ENCODE measurements at places on chromosomes 4 and X.

- no peak for DNase-seq
Measured at GRCh38 chr4:31051565-31051964, 331.4 kb downstream of the PCDH7 start.

GRCh38 chr4:23934223-23934622, 44.4 kb upstream of the PPARGC1A start:
- DNase-seq, result no peak

DNA sequence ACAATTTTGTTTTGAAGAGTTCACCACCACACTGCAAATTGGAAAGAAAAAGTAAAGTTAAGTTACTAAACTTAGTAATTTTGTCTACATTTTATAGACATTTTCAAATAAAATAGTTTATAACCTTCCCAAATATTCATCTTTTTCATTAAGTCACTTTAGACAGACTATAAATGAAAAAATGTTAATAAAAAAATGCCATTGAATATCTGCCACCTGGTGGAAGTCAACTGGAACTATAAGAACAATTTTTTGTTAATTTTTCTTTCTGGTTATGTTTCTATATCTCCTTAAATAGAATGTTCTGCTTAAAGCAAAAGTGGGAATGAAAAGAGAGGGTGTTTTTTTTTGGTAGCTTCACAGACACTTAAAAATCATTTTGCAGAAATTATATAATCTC, 534.4 kb upstream of the PCDH10 start:
- no peak for DNase-seq

GRCh38 chr4:127916512-127916911, 35.8 kb downstream of the PLK4 start:
- no peak for DNase-seq

DNA sequence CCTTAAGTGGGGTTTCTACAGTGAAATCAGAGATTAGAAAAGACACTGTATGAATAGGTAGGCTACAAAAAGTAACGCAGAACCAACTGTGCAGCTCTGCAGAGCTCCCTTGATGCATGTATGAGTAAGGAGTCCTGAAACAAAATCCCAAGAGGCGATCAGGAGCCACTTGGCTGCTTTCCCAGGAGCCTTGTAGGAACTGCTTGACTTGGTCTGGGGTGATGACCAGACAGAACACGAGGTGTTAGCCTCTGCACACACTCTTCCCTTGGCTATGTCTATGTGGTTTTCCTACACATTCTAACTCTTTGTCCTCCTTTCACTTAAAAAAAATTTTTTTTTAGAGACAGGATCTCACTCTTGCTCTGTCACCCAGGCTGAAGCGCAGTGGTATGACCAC, 22.8 kb upstream of the AP1S2 start:
- DNase-seq, result no peak

DNA sequence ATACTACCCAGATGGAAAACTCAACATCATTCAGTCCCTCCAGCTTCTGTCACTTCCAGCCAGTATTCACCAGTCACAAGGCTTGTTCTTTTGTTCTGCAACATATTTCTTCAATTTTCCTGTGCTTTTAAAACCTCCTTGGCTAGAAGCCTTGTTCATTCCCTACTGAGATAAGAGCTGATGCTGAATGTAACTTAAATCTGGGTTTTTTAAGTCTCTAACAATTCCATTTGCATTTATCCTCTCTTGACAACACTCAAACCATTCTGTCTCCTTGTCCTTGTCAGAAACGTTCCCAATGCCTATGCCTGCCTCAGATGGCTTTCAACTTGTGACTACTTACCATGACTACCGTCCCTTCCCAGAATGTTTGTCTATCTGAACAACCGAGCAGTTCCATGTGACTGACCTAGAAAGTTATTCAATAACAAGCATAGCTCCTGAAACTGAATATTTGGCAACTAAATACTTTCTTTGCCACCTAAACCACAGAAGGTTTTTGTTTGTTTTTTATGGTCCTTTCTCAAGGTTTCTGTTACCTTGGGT, 682.9 kb upstream of the GALNTL6 start:
- DNase-seq, result no peak

DNA sequence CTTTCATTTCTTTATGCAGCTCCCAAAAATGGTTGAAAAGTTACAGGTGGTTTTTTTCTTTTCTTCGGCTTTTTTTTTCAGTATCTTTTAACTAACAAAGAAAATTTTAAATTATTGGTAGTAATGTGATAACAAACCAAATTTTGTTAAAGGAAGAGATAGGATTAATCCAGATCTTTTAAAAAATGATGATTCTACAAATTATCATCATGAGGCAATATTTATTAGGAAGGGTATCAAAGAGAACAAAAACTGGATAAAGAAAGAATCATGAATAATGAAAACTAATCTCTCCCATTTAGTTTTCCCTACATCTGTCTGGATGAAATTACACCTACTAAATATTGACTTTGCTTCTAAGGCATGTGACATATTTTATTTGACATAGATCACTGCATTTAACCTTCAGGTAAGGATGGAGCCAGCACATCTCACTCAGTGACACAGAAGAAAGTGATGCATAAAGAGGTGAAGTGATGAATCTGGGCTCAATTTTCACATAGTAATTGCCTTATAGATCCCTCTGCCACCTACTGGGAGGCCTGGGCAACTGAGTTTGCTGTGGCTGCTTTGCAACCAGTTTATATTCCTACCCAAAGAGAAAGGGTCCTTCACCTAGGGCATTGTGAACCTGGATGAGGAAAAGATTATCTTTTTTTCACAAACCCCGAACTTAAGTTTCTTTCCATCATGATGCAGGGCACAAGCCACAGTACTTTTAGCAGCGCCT, 155.6 kb downstream of the HNRNPD start:
- no peak for DNase-seq

- no peak for DNase-seq
Measured at GRCh38 chrX:19064175-19064574, 58.1 kb downstream of the ADGRG2 start.

GRCh38 chr4:68451246-68452211, 4.3 kb downstream of the TMPRSS11E start:
- DNase-seq, result no peak

- no peak for DNase-seq
Measured at GRCh38 chr4:32106767-32107166, 1386.6 kb downstream of the PCDH7 start.

DNA sequence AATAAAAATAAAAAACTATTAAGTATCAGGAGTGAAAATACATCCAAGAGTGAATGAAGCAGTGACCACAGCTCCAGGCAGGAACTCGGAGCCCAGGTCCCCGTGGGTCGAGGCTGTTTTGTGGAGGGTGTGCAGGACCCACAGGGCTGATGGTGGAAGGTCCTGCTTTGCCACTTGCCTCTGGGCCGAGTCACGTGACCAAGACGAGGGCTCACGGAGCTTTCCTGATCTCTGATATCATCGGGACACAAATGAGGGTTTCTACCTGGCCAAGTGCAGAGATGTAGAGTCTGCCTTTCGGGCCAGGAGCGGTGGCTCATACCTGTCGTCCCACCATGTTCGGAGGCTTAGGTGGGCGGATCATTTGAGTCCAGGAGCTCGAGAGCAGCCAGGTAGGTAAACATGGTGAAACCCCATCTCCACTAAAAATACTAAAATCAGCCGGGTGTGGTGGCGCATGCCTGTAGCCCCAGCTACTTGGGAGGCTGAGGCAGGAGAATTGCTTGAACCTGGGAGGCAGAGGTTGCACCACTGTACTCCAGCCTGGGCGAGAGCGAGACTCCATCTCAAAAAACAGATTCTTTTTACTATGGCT, 7.2 kb downstream of the SLC25A6 start:
- DNase-seq, result no peak

DNA sequence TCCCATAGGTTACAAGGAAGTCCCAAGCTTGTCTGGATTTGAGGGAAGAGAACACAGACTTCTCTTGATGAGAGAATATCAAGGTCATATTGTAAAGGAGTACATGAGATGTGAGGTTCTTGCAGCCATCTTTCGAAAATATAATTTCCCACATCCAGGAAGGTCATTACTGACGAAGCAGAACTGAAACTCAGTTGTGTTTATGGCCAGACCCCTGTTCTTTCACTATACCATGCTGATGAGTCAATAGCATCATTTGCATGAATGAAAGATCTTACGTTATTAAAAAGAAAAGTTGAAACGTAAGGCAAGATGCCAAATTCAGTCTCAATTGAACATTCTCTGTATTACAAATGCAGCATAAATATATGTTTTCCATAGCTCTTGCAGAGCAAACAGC, 14.2 kb upstream of the CCDC149 start:
- DNase-seq, result no peak

GRCh38 chr4:15836362-15836761, 58.2 kb downstream of the CD38 start:
- DNase-seq, result no peak

- no peak for DNase-seq
Measured at GRCh38 chr4:147839200-147839599, 107.3 kb downstream of the ARHGAP10 start.

- DNase-seq, result no peak
Measured at GRCh38 chr4:15231265-15232091, 196.4 kb upstream of the C1QTNF7 start.

DNA sequence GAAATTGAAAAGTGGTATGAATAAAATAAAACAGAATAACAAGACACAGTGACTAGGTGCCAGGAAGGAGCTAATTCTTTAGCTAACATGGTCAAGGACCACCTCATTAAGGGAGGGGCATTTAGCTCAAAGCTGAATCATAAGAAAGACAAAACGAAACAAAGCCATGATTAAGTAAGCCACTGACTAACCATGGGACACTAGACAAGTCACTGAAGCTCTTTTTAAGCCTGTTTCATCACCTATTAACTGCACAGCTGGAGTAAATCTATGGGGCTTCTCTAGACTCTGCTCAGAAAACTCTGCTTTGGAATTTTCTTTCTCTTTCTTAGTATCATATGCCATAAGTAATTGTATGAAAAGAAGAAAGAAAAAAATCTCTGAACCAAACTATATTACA, 49.8 kb upstream of the C1QTNF7 start:
- DNase-seq, result no peak

- no peak for DNase-seq
Measured at GRCh38 chrX:149205937-149206336, 299.2 kb downstream of the IDS start.

All from cortex of kidney (tissue), 1 donor.